GM20000 (cell line): ENCODE measurements at places on chromosomes 2 and 18.

GRCh38 chr2:229669841-229670240 lies 44.5 kb downstream of the DNER start:
- no peak for DNase-seq

GRCh38 chr2:114160263-114160981 lies 270.5 kb downstream of the ACTR3 start:
- DNase-seq = no peak

- no peak for DNase-seq
These were observed 136.1 kb upstream of the LGALSL start for GRCh38 chr2:64317707-64318475.

DNA sequence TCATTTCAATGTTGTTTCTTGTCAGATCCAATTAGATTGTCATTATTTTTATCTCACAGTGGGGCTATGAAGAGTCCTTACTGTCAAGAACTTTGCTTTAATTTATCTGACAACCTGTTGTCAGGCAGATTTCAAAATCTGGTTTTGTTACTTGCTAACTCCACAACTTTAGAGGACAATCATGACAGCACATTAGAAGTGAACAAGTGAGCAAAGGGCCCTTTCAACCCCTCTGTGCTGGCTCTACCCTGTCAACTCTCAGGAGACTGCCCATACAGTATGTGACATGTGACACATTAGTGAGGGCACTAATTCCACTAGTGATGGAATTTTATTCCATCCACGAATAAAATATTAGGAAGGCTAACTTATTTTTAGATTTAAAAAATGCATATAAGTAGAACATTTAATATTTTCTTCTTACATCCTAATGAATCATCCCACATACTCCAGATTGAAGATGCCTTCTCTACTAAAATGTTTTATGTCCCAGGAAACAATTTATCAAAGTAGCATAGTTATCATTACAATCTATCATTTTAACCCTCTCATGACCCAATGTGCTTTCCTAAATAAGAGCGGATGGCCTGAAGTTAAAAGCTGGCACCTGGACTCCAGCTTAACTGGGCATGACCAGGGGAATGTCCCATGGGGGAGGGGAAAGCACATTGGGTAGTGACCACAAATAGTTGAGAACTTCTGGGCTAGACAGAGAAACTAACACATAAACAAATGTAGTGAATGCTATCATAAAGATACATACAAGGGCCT lies 97.6 kb upstream of the PPP1CB start:
- no peak for DNase-seq

GRCh38 chr18:13494871-13495445 lies 231.4 kb downstream of the FAM210A start:
- no peak for DNase-seq

DNA sequence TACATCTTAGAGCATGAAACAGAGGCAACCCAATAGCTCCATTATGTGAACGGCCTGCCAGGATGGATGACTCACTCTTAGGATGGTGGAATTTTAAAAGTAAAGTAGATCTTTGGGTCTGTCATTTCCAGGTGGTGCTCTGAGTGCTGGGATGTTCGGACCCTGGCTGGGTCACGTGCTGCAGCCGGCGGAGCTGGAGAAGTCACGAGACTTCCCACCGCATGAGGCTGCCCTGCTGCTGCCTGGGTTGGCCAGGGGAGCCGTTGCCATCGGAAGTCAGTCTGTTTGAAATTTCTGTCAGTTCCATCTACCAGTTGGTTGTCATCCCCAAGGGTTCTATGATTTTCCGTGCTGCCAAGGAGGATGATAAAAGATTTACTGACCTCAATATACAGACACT lies 93.3 kb upstream of the ALKAL2 start:
- no peak for DNase-seq

DNA sequence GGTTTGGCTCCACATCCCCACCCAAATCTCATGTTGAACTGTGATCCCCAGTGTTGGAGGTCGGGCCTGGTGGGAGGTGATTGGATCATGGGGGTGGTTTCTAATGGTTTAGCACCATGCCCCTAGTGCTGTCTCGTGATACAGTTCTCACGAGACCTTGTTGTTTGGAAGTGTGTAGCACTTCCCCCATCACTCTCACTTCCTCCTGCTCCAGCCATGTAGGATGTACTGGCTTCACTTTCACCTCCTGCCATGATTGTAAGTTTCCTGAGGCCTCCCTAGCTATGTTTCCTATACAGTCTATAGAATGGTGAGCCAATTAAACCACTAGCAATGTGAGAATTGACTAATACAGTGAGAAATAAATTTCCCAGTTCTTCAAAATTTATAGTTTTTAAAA lies 325.9 kb downstream of the FSIP2 start:
- no peak for DNase-seq

DNA sequence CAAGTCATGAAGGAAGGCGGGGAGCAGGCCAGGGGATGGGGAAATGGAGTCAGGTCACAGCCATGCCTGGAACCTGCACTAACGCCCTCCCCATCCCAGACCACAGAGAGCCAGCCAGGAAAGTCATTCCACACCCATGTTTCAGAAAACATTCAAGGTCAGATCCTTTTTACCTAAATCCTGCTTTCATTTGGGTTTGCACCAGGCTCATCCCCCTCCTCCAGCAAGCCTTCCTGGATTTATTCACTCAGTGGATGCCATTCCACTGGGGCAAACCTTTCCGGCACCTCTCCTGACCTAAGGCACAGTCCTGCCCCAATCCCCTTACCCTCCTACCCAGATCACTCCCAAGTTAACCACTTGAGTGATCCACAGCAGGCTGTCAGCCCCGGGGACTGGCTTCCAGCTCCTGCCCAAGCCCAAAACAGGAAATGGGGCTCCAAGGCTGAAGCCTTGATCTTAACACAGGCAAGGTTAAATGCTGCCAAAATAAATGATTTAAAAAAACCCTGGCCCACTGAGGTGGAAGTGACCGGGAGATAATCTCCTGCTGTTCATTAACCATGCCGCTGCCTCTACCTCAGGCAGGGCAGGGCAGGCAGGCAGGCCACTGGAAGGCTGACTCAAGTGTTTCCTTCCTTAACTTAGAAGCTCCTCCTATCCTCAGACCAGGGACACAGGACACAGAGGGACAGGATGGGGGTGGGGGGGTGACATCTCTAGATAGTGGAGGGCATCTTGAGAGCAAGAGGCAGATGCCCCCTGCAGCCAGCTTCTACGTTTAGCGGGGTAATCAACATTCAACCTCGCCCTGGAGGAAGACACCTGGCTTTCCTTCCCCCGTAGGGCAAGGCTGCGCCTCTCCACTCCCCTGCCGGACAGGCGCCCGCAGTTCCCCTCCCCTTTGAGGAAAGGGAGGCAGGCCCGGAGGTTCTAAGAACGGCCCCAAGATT lies 1.4 kb downstream of the RAB11FIP5 start:
- DNase-seq = no peak

DNA sequence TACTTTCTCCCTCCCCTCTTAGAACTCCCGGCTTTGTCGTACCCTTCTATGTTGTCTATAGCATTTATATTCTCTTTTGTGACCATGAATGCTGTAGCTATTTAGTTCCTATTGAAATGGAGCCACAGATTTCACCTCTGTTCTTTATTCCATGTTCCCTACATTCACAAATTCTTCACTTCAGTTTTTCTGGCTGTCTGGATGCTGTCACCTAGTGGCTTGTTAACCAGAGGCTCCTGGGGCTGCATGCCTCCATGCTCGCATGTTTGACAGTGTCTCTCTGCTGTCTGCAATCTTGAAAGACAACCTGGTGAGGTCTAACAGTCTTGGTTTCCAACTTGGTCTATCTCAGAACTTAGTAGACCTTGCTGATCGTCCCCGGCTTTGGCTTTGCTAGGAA lies 48.2 kb downstream of the CFAP221 start:
- DNase-seq = no peak

- DNase-seq = no peak
These were observed 8.5 kb upstream of the NCL start for GRCh38 chr2:231472816-231473215.
